Activated CD4-positive, alpha-beta T cell treated with anti-CD3 and anti-CD28 coated beads for 24 hours (primary cell): ENCODE measurements at places on chromosomes 12 and 14.

- DNase-seq: no peak
Measured at GRCh38 chr12:47317175-47317915, 237.6 kb upstream of the AMIGO2 start.

DNA sequence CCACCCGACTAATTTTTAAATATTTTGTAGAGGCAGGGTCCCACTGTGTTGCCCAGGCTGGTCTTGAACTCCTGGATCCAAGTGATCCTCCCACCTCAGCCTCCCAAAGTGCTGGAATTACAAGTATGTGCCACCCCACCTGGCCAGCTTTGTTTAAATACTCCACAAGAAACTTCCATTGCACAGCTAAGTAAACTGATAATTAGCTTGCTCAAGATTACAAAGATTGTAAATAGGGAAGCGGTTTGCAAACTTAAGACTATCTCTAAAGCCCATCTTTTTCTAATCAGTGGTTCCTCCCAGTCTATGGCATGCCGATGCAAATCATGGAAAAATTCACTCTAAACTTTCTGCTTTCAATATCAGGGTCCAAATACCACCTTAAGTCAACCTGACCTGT is 9.7 kb downstream of the SLC7A8 start:
- no peak for DNase-seq

DNA sequence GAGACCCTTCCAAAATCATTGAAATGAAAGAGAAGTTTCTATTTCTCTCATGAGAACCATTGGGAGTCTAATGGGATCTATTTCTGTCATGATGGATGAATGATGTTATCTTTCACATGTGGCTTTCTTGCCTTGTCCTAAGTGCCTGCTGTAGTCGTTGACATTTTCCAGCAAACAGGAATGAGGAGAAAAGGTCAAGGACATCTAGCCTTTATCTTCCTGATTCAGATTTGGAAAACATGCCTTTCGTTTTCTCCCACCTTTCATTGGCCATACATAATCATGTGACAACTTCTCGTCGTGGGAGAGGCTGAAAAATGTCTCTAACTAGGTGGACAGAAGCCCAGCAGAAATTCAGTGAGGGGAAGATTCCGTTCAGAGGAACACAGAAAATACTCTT is 94.5 kb downstream of the PCNX1 start:
- no peak for DNase-seq

GRCh38 chr12:12176402-12176801 is 90.4 kb downstream of the LRP6 start:
- DNase-seq: no peak

- no peak for DNase-seq
Measured at GRCh38 chr14:48693793-48694192, 892.4 kb downstream of the RPS29 start.

GRCh38 chr12:131795064-131795463 is 33.1 kb upstream of the MMP17 start:
- DNase-seq: no peak

DNA sequence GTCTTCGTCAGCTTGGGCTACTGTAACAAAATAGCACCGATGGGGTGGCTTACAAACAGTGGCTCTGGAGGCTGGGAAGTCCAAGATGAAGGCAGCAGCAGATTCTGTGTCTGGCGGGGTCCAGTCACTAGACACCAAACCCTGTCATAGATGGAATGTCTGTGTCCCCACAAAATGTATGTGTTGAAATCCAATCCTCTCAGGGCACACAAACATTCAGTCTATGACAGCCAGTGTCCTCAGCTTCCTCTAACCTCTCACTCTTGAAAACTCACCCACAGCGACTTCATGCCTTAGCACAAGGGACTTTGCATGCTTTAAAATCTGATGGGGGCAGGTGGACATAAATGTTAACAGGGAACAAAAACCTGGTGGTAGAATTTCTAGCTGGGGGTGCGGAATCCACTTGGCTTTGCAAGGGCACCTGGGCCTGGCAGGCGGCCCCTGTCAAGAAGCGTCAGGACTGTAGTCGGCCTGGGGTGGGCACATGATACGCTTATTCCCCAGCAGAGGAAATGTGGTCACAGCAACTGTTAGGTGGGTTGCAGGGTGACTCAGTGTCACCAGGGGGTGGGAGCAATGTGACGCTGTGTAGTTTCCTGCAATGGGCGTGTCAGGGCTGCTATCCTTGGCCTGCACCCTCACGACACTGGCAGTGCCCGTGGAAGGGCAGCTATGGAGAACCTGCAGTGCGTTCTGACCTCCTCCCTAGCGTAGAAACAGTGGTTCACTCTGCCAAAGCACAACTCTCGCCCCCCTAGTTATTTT is 17.7 kb downstream of the RIN3 start:
- DNase-seq: no peak

DNA sequence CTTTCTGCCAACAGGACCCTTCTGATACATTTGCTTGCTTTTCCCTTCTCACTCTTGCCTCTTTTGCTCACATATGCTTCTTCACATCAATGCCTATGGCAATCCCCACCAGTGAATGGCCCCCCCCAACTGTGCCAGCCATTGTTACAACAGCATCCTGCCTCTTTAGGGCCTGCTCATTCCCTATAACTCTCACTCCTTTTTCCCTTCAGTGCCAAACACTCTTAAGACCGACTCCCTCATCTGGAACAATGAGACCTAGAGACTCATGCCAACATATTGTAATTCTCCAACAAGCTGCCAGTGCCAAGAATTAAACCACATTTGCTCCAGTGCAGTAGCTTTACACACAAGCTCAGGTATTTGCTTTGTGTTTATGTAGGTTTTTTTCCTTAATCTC is 189.0 kb downstream of the SOX5 start:
- no peak for DNase-seq

DNA sequence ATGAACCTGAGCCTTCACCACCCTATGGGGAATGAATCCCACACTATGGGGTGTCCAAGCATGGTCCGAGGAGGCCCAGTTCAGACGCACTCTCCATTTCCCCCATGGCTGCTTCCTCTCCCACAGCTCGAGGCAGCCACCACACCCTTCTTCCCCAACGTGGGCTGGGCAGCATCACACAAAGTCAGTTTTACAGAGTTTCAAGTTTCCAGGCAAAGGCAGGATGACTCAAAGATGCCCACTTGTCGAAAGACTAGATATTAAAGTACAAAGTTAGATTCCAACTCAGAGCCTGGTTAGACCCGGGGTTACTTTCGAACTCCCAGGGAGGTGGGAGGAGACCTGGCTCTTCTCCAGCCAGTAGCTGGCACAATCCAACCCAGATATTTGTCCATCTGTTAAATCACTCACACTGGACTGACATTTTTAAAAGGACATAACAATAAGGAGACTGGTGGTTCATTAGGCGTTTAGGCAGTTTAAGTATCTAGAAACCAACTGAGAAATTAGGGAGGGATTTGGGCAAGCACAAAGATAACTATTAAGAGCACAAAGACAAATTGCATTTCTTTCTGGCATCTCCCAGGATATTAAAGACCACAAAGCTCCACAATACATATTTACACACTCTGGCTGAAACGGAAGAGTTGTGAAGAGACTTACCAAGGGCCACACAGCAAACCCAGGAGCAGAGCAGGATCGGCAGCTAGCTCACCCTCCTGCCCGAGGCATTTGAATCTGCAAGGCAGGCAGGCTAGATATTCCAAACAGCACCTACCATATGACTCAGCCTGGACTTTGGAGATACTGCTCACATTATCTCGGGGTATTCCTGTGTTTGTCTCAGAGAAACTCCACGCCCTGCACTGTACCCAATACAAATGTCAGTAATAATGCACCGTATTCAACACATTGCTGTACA is 34.8 kb downstream of the TMCC3 start:
- no peak for DNase-seq

GRCh38 chr14:93976477-93977057 is at the start of gene ASB2:
Gene ASB2 (minus strand): TSS chr14:93976570. CDS start chr14:93964539, 12,031 bp downstream.
- DNase-seq: no peak

DNA sequence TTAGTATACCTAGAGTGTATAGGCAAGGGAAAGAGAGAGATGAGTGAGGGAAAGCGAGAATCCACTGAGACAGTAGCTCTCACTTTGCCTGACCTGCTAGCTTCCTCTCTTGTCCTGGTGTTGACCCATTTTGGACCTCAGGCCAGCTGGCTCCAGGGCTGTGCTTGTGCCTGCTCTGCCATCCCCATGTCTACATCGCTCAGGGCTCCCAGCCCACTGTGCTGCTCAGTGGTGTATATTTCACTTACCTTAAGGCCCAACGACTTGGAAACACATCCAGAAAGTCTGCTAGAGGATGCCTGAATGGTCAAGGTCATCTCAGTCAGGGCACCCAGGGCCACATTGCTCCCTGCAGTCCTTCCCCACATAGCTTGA is 964 bp upstream of the SERPINA4 start:
- DNase-seq: no peak
